ENCODE measurements at places on chromosomes 3 and 15. TPM values are rescaled to one million over a fixed set of nuclear protein-coding genes. Genes with fewer than 3 reads are reported as not detected.

- H3K4me1 ChIP-seq: peaks cover 5% of the 10 kb centered on the region
- no peak overlapping the region for H3K27ac ChIP-seq
- no peak for DNase-seq
These were observed 103.0 kb downstream of the GBE1 start for GRCh38 chr3:81658322-81658997.

DNA sequence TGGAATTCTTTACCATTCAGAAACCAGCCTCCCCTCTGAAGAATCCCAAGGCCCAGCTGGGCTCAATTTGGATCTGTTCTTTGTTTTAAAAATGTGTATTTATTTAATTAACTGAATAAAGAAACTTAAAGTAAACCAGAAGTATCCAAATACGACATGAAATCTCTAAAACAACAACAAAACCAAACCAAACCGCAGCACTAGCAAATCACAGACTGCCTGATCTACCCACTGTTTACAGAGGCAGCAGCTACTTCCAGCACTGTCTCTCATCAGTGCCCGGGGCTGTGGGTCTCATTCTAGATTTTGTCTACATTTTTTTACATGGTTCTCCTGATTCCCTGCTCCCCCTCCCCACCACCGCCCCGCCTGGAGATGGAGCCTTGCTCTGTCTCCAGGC is 2.3 kb downstream of the FLNB start:
- DNase-seq: no peak
- no peaks in the 10 kb centered on the region for H3K27me3 ChIP-seq
- H3K36me3 ChIP-seq: peaks cover 15% of the 10 kb centered on the region
- H3K4me1 ChIP-seq: peaks cover 47% of the 10 kb centered on the region

- no peak overlapping the region for H3K27ac ChIP-seq
- peaks cover 8% of the 10 kb centered on the region for H3K36me3 ChIP-seq
- no peaks in the 10 kb centered on the region for H3K4me1 ChIP-seq
- no peaks in the 10 kb centered on the region for H3K27me3 ChIP-seq
These were observed 50.2 kb downstream of the CDCP1 start for GRCh38 chr3:45095916-45096526.

- no peak for DNase-seq
- H3K27ac ChIP-seq: peak overlapping the region; percentile 81
- H3K4me3 ChIP-seq: peak overlapping the region; percentile 83
- H3K27me3 ChIP-seq: peaks cover 27% of the 10 kb centered on the region
- no peaks in the 10 kb centered on the region for H3K36me3 ChIP-seq
These were observed 13.8 kb downstream of the ATP10A start for GRCh38 chr15:25849157-25849921.

The CILP gene
- 0.07 TPM for total RNA-seq

The ASB14 gene
- not detected for total RNA-seq
